ENCODE measurements at places on chromosomes 2 and 18.

DNA sequence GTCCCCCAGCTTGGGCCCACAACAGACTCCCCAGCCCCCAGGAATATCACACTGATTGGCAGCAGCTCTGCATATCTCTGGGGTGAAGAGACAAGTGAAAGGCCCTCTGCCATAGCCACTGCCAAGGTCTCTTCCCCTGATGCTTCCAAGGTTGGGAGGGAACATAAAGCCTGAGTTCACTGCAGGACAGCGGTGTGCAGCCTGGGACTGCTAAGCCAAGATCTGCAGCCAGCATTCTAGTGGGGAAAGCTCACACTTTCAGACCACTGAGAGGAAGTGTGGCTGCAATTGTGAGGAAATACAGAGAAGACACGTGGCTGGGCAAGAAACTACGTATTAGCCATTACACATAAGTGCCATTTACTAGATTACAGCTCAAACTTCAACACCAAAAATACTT lies 100.7 kb downstream of the MAIP1 start:
- H3K27ac ChIP-seq = no peak overlapping the region
- DNase-seq = no peak
- no peaks in the 10 kb centered on the region for H3K36me3 ChIP-seq
- H3K4me1 ChIP-seq = no peaks in the 10 kb centered on the region
- H3K4me3 ChIP-seq = no peak overlapping the region

DNA sequence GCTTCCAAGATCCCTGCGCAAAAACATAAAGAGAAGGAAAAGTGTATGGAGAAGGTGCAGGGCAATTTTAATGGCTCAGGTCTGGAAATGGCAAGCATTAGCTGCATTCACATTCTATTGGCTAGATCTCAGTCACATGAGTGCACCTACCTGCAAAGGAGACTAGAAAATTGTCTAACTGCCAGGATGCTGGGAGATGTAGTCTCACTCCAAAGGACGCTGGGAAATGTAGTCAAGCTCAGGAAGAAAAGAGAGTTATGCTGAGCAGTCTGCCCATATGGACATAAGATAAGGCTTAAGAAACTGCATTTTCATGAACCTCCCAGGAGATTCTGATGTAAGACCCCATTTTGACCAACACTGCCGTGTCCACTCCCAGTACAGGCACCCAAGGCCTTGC lies 9.5 kb upstream of the KLHL29 start:
- no peaks in the 10 kb centered on the region for H3K27me3 ChIP-seq
- no peaks in the 10 kb centered on the region for H3K36me3 ChIP-seq
- H3K4me1 ChIP-seq = peaks cover 3% of the 10 kb centered on the region
- no peak for DNase-seq
- no peak overlapping the region for H3K4me3 ChIP-seq
- no peak overlapping the region for H3K27ac ChIP-seq

- no peaks in the 10 kb centered on the region for H3K27me3 ChIP-seq
- H3K4me3 ChIP-seq = no peak overlapping the region
- no peak overlapping the region for H3K27ac ChIP-seq
- H3K4me1 ChIP-seq = no peaks in the 10 kb centered on the region
- no peak for DNase-seq
Observed at GRCh38 chr2:230888824-230889400, 24.2 kb downstream of the ITM2C start.

- DNase-seq = no peak
- H3K4me3 ChIP-seq = no peak overlapping the region
- H3K27me3 ChIP-seq = no peaks in the 10 kb centered on the region
- H3K36me3 ChIP-seq = no peaks in the 10 kb centered on the region
Observed at GRCh38 chr2:49044350-49045079, 109.8 kb downstream of the FSHR start.

- no peak for DNase-seq
- H3K4me1 ChIP-seq = no peaks in the 10 kb centered on the region
- H3K36me3 ChIP-seq = no peaks in the 10 kb centered on the region
- no peak overlapping the region for H3K27ac ChIP-seq
- H3K27me3 ChIP-seq = no peaks in the 10 kb centered on the region
- no peak overlapping the region for H3K4me3 ChIP-seq
Observed at GRCh38 chr2:85702172-85702571, 8.0 kb downstream of the GNLY start.

- DNase-seq = no peak
- H3K27ac ChIP-seq = peak overlapping the region; percentile 89
- no peaks in the 10 kb centered on the region for H3K27me3 ChIP-seq
- H3K4me3 ChIP-seq = peak overlapping the region; percentile 73
- peaks cover 49% of the 10 kb centered on the region for H3K4me1 ChIP-seq
Observed at GRCh38 chr18:35042389-35043071, 1.3 kb downstream of the MAPRE2 start.

- no peaks in the 10 kb centered on the region for H3K4me1 ChIP-seq
- H3K27me3 ChIP-seq = no peaks in the 10 kb centered on the region
- no peaks in the 10 kb centered on the region for H3K36me3 ChIP-seq
- no peak overlapping the region for H3K4me3 ChIP-seq
- no peak overlapping the region for H3K27ac ChIP-seq
Observed at GRCh38 chr2:112918256-112918655, 7.3 kb downstream of the IL37 start.

DNA sequence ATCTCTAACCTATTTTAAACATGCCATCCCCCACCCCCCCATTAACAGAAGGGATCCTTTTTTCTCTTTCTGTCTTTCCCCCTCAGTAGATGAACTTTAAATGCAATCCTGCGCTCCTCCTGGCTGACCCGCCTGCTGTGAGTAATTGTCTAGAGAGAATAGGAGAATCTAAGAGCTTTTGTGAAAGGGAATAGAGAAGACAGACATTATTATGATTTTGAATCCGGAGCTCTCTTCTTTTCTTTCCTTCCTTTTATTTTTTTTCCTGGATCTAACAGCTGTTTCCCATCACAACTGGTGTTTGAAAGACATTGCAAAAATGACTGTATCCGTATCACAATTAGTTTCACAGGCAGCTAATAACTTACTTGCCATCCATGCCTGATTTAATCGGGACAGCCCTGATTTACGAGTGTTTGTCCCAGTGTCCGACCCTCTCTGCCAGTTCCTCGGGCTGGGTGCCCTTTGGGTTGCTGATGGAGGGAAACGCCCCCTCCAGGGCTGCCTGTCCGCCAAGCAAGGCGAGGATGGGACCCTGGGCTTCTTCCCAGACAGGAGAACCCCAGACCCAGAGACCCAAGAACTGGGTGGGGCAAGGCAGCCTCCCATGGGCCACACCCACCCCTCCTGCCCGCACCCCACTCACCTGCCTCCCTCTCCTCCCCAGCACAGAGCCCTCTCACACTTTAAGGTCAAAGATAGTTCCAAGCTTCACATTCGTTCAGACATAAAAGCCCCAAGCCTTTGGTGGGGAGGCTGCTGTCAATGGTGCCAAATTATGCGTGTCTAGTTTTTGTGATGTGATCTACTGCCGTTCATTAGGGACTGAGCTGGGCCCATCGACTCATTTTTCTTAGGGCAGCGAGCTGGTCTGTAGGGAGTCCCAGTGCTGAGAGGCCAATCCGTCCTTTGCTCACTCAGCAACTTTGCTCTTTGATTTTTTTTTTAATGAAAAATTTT lies 231.7 kb downstream of the ZNF516 start:
- H3K36me3 ChIP-seq = no peaks in the 10 kb centered on the region
- H3K4me1 ChIP-seq = peaks cover 23% of the 10 kb centered on the region
- DNase-seq = no peak
- no peak overlapping the region for H3K4me3 ChIP-seq

DNA sequence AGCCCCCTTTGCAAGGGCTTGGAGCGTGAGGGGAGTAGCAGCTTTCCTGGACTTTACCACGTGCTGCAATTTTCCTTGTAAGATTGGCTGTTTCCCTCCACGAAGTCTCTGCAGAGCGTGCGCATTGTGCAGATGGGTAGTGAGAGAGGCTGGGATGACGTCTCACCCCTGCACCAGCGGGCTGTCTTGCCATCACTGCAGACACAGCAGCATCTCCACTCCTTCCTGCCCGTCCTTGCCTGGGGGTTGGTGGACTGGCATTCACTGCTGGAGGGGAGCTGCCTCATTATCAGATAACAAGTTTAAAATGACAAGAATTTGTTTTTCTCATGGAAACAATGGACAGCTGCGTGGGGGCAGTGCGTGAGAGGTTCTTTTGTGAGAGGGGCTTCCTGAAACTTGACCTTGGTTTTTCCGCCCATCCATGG lies 45.3 kb upstream of the HS6ST1 start:
- H3K4me1 ChIP-seq = peaks cover 23% of the 10 kb centered on the region
- no peak overlapping the region for H3K27ac ChIP-seq
- no peaks in the 10 kb centered on the region for H3K36me3 ChIP-seq

DNA sequence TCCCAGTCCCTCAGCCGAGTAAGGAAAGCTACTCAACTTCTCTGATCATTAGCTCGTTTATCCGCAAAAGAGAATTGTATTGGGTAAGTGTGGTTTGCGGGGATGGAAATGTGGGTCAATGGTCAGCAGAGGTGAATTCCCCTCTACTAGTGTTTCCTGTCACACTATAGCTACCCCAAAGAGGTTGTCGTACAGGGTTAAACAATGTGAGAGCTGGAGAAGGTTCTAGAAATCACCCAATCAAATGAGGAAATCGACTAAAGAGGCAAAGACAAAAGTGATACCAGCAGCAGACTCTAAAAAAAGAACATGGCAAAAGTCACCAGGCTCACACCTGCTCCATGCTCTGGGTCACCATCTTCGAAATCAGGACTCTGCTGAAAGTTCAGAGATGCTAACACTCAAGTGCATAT lies 144.7 kb upstream of the ITGA4 start:
- DNase-seq = no peak
- H3K27ac ChIP-seq = no peak overlapping the region
- no peaks in the 10 kb centered on the region for H3K27me3 ChIP-seq
- H3K4me3 ChIP-seq = no peak overlapping the region

- no peaks in the 10 kb centered on the region for H3K27me3 ChIP-seq
- H3K27ac ChIP-seq = peak overlapping the region; percentile 56
- no peak for DNase-seq
- peaks cover 32% of the 10 kb centered on the region for H3K4me1 ChIP-seq
- no peak overlapping the region for H3K4me3 ChIP-seq
- no peaks in the 10 kb centered on the region for H3K36me3 ChIP-seq
Observed at GRCh38 chr2:43174368-43174916, 52.0 kb downstream of the ZFP36L2 start.

Measured in vagina (tissue), 2 donors.